Epithelial cell of esophagus (primary cell): ENCODE measurements at places on chromosomes 12 and 14.

GRCh38 chr14:32693114-32693513 lies 245.6 kb upstream of the NPAS3 start:
- DNase-seq, result no peak

DNA sequence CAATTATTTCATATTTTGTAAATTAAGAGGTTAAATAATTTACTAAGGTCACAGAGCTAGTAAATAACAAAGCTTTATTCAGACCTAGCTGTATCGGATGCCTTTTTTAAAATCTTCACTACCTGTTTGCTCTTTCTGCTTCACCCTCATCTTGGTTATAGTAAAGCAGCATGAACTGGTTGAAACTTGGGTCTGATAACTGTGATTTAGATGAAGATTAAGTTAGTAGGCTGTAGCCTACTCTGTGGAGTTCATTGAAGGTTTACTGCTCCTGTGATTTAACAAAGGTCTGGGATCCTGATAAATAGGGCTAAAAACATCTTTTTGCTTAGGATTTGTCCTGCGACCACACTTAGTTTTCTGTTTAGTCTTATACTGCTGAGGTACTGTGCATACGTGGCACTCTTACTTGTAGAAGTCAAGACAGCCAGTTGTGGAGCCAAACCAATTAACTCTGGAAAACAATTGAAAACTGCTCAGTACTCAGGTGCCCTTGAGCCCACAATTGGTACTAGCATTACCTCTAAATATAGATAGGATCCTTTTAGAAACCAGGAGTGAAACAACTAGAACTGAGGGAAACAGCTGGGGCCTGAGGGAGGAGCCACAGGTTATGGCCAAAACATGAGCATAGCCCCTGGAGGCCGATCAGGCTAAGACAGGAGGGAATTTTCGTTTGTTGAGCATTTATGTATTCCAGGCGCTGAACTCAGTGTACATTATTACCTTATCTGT lies 2.3 kb downstream of the SPATS2 start:
- DNase-seq, result peak; percentile 52

GRCh38 chr14:86935241-86935885 lies 1057.6 kb downstream of the GALC start:
- peak; percentile 24 for DNase-seq

GRCh38 chr12:107330831-107331431 lies 237.6 kb upstream of the CRY1 start:
- no peak for DNase-seq

- no peak for DNase-seq
Observed at GRCh38 chr14:67131691-67132090, 57.5 kb upstream of the GARIN2 start.

DNA sequence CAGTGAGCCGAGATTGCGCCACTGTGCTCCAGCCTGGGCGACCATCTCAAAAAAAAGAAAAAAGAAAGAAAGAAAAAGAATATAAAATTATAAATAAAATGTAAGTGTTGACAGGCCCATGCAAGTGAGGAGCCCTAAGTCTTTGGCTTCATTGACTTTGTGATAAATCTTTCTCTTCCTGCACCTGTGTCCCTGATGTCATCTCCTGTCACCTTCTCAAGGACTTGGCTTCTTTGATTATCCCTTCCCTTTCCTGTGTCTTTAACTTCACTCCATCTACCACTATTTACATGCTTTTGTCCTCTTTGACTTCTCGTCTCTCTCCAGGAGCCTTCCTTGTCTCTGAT lies 33.6 kb upstream of the WNK1 start:
- no peak for DNase-seq

DNA sequence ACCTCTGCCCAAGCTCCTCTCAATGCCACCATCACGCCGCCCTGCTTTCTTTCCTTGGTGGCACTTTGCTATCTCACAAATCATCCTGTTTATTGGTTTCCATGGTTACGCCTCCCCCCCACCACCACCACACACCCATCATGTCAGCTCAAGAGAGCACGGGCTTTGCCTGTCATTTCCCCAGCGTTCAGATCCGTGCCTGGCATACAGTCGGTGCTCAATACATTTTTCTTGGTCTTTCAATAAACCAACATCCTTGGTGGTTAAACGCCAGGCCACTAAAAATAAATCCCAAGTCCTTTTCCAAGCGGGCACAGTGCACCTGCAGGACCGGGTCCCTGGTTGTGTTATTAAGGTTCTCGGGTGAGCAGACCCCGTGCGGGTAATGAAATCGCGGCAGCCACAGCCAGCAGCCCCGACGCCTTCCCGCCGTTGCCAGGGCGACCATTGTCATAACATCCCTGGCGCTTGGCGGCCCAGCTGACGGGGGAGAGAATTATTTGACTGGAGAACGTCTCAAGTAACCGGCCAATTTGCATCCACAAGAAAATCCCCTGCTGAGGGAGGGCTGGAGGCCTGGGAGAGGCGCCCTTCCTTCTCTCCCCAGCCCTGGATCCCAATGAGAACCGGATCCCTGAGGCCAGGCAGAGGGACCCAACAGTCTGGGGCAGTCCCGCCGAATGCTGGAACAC lies 92.9 kb downstream of the KSR2 start:
- DNase-seq, result no peak
